ENCODE measurements at places on chromosomes 1 and 21. TPM values are rescaled to one million over a fixed set of nuclear protein-coding genes. Genes with fewer than 3 reads are reported as not detected.

- no peak for DNase-seq
- peaks cover 44% of the 10 kb centered on the region for H3K27me3 ChIP-seq
- H3K36me3 ChIP-seq: no peaks in the 10 kb centered on the region
- no peak overlapping the region for H3K27ac ChIP-seq
- H3K4me3 ChIP-seq: no peak overlapping the region
Measured at GRCh38 chr1:63264161-63264560, 58.2 kb upstream of the FOXD3 start.

GRCh38 chr1:167532964-167533824 lies 14.9 kb upstream of the CD247 start:
- no peaks in the 10 kb centered on the region for H3K27me3 ChIP-seq
- H3K36me3 ChIP-seq: no peaks in the 10 kb centered on the region
- DNase-seq: no peak

DNA sequence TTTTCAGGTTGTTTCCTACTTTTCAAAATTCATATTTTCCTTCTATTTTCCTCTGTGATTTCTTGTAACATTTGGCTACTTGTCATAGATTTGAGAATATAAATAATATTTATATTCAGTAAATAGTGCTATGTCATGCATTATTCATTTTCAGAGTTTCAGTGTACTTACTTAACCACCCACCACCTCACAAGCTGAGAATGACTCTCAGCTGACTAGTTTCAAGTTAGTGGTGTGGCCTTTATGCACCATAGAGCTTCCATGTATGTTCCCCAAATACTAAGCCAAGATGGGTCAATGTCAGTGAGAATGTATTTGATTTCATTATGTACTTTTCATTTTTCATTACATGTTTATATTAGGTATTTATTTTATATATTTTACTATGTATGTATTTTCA lies 56.9 kb upstream of the RGS1 start:
- no peaks in the 10 kb centered on the region for H3K36me3 ChIP-seq
- no peaks in the 10 kb centered on the region for H3K27me3 ChIP-seq
- no peak for DNase-seq
- H3K27ac ChIP-seq: no peak overlapping the region
- peaks cover 54% of the 10 kb centered on the region for H3K4me1 ChIP-seq

Gene NECTIN4
- total RNA-seq: 0.16 TPM

GRCh38 chr1:147292631-147293251 lies 50.3 kb downstream of the CHD1L start:
- no peaks in the 10 kb centered on the region for H3K27me3 ChIP-seq
- no peak for DNase-seq
- H3K36me3 ChIP-seq: peaks cover 97% of the 10 kb centered on the region
- peak overlapping the region; percentile 71 for H3K27ac ChIP-seq
- H3K4me1 ChIP-seq: peaks cover 3% of the 10 kb centered on the region

DNA sequence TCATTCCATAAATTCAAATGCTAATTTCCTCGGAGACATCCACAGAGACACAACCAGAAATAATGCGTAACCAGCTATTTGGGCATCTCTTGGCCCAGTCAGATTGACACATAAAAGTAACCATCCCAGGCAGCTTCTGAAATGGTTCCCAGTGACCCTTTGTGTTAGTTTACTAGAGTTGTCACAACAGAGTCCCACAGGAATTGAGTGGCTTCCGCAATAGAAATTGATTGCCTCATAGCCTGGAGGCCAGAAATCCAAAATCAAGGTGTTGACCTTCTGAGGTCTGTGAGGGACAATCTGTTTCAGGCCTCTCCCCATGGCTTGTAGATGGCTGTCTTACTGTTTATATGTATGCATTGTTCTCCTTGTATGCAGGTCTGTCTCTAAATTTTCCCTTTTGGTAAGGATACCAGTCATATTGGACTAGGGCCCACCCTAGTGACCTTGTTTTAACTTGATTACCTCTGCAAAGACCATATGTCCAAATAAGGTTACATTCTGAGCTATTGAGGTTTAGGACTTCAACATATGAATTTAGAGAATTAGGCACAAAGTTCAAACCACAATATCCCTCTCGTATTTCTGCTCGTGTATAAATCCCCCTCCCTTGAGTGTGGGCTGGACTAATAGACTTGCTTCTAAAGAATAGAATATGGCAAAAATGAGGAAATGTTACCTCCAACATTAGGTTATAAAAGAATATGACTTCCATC lies 78.2 kb upstream of the FGGY start:
- no peak for DNase-seq
- no peak overlapping the region for H3K27ac ChIP-seq
- H3K4me3 ChIP-seq: no peak overlapping the region
- H3K36me3 ChIP-seq: no peaks in the 10 kb centered on the region
- no peaks in the 10 kb centered on the region for H3K27me3 ChIP-seq

Gene SLAMF9
- not detected for total RNA-seq

Gene ASCL5
- 0.35 TPM for total RNA-seq

GRCh38 chr1:89070509-89070908 lies 5.5 kb upstream of the GBP1 start:
- peak overlapping the region; percentile 89 for H3K27ac ChIP-seq
- no peak for DNase-seq
- no peaks in the 10 kb centered on the region for H3K27me3 ChIP-seq
- H3K4me1 ChIP-seq: peaks cover 29% of the 10 kb centered on the region
- H3K4me3 ChIP-seq: no peak overlapping the region

DNA sequence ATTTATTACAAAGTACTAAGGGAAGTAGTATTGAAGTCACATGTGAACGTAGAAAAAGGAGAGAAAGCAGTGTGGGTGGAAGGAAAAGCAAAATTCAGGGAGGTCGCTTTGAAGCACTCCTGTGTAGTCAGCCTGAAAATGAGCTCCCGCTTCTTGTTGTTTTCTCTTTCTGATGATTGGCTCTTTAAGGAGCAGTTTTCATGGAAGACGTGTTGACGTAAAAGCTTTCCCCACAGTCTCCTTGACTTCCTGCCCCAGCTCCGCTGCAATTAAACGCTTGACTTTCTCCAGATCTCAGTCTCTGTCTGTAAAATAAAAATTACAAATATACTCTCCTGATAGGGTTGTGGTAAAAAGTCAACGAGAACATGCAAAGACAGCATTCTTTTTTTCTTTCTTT lies 661.5 kb upstream of the ZP4 start:
- no peak overlapping the region for H3K27ac ChIP-seq
- no peak overlapping the region for H3K4me3 ChIP-seq
- no peaks in the 10 kb centered on the region for H3K4me1 ChIP-seq
- H3K36me3 ChIP-seq: no peaks in the 10 kb centered on the region
- no peak for DNase-seq

GRCh38 chr1:50666849-50667248 lies 243.6 kb upstream of the DMRTA2 start:
- no peak overlapping the region for H3K27ac ChIP-seq
- H3K4me1 ChIP-seq: no peaks in the 10 kb centered on the region
- no peak for DNase-seq
- H3K4me3 ChIP-seq: no peak overlapping the region
- H3K36me3 ChIP-seq: peaks cover 2% of the 10 kb centered on the region

Data from activated naive CD8-positive, alpha-beta T cell treated with anti-CD3 and anti-CD28 coated beads for 36 hours (primary cell).